ENCODE measurements at places on chromosomes 3 and 15.

DNA sequence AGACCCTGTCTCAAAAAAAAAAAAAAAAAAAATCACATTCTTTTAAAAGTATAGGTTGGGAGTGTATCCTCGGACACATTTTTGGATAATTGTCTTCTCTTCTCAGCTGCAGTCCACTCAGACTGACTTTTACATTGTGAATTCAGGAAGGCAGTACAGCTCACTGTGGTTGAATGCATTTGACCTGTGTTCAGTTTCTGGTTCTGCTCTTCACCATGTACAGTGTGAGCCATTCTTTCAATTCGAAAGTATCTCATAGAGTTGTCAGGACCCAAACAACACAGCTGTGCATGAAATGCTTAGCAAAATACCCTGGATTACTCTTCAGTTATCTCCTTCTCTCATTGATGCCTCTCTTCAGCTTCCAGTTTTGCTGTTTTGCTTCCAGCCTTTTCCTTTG, 5.0 kb downstream of the CMTM8 start:
- no peak for DNase-seq

DNA sequence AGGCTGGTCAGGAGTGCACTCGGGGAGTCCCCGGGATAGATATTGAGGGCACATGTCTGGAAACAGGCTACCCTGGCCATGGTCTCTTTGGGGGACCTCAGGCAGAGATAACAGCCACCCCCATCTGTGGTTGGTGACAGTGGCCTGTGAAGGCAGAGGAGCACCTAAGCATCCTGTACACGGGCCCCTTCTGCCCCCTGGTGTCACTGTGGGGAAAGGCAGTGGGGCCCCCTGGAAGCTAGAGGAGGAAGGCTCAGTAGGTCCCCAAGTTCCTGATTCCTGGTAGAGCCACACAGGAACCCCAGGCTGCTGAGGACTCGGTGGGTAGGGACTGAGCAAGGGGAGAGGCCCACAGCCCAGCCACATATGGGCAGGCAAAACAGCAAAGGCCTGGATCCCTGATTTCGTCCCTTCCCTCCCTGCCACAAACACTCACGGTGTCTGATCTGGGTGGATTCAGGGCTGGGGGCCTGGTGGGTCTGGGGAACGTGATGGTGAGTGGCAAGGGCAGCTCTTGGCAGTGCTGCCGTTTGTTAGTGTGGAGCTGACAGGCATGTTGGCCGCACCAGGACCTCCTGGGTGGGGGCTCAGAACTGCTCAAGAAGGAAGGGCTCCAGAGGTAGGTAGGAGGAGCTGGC, 14.1 kb upstream of the CXCR6 start:
- DNase-seq: peak; percentile 71

- DNase-seq: no peak
These were observed 202.8 kb downstream of the CADM2 start for GRCh38 chr3:85161544-85161943.

DNA sequence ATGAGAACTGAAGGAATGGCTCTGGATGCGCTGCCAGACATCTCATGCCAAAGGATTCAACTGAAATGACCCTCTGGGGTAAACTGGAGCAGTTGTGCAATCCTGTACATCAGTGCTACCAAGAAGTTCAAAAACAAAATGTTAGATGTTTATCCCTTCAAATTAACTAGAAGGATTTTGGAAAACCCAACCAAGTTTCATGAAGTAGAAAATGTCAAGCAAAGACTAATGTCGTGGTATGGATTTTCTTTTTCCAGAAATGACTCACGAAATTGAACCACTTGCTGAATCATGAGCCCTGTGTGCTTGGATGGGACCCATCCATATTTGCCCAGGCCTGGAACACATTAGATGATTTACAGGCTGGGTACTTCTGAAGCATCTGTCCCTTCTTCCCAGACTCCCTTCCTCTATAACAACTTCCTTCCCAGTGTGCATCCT, 101.6 kb downstream of the LRTM1 start:
- no peak for DNase-seq

DNA sequence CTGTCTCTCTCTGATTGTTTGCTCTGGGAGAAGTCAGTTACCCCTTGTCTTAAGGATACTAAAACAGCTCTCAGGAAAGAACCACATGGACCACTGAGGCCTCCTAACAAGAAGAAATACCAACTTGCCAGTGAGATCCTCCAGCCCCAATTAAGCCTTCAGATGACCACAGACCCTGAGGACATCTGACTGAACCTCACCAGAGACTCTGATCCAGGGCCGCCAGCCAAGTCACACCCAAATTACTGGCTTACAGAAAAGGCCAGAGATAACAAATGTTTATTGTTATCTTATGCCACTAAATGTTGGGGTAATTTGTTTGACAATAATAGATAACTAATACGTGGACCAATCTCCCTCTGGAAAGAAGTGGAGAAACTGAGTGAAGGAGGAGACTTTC, 40.2 kb downstream of the SLC12A8 start:
- no peak for DNase-seq

GRCh38 chr15:68506071-68506470, 72.7 kb upstream of the CORO2B start:
- DNase-seq: no peak

GRCh38 chr15:58880320-58880719, 53.2 kb downstream of the SLTM start:
- DNase-seq: no peak

GRCh38 chr3:53715815-53716483, 130.3 kb downstream of the CHDH start:
- DNase-seq: no peak

DNA sequence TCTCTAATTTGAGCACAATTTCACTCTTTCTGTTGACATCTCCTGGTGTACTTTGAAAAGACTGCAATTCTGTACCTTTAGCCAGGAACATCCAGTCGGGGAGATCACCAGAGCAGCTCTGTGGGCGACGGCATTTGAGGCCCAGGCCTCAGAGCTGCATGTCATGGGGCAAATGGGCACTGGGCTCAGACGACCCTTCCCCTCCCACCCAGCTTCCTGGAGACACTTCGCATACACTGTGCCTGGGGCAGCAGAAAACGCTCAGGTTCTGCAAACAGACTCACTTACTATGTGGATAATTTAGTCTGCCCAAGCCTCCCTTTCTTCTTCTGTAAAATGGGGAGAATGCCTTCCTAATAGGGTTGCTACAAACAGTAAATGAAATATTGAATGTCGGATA, 96.9 kb downstream of the HMG20A start:
- DNase-seq: no peak

DNA sequence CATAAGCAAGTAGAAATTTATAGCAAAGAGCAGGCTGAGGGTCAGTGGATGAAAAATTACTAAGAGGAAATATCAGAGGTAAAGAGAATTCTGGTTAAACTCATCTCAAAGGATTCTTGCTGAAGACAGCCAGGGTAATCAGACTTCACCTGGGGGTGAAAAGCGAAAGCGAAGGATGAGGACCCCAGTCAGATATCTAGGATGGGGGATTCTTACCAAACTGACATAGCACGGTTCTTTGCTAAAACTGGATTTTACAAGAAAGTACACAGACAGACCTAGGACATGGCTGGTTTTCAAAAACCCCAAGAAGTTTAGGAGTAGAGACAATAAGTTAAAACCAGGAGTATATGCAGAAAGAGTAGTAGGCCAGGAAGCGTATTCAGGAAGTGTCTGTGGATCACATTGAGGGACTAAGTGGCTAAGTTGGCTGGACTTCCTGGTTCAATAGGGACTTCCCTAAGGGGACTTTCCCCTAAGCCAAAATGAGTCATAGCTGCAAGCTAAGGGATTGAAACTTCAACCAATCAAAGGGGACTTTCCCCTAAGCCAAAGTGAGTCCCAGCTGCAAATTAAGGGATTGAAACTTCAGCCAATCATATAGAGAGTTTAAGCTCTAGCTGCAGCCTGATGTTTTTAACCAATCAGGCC, 2.4 kb upstream of the CFAP91 start:
- DNase-seq: no peak

- no peak for DNase-seq
These were observed 132.8 kb downstream of the OSBPL10 start for GRCh38 chr3:31848163-31848818.

DNA sequence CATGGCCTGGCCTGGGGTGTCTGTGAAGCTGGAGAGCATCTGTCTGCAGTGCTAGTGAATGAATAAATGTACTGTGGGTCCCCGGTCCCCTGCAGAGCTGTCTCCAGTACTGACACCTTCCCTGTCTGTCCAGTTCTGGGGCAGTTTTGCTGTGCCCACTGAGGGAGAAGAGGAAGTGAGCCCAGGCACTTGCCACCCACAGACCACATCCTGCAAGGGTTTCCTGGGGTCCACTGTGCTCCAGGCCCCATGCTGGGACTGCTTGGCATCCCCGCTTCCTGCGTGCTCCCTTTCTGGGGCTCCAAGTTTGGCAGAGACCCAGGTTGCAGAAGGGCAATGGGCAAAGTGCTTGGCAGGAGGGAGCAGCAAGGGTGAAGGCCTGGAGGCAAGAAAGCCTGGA, 4.9 kb upstream of the SLC6A6 start:
- DNase-seq: no peak

DNA sequence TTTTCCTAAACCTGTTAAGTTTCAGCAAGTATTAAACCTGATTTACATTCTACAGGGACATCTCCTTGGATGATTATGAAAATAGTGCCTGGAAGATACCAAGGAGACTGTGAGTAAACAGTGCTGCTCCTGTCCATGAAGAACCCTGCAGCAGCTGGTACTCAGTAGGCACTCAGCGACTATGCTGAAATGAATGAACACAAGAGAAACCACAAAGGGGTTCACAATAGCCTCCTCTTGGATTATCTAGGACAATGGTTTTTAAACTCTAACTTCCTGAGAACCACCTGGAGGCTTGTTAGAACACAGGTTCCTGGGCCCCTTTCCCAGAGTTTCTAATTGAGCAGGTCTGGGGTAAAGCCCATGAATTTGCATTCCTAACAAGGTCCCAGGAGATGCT, 488.4 kb upstream of the UBE2E2 start:
- DNase-seq: no peak

- DNase-seq: no peak
These were observed 369.8 kb downstream of the TBC1D5 start for GRCh38 chr3:17372362-17373210.

- no peak for DNase-seq
These were observed 112.8 kb upstream of the TMEM108 start for GRCh38 chr3:132925256-132925930.

DNA sequence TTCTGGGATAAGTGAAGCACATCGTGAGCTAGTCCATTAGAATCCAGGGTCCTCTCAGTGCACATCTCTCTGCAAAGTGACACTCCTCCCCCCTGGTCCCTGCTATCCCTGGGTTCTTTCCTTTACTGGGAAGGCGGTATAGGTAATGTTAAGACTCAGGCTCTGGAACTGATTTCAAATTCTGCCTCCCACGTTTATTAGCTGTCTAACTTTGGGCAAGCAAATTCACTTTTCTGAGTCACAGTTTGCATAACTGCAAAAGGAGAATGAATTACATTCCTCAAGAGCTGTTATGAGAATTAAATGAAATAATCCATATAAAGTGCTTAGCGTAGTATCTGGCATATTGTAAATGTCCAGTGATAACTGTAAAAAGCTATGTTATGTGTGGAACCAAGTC, 168.1 kb upstream of the LRRN1 start:
- DNase-seq: no peak

- DNase-seq: no peak
These were observed 625.8 kb downstream of the TAFA4 start for GRCh38 chr3:68306571-68306970.

DNA sequence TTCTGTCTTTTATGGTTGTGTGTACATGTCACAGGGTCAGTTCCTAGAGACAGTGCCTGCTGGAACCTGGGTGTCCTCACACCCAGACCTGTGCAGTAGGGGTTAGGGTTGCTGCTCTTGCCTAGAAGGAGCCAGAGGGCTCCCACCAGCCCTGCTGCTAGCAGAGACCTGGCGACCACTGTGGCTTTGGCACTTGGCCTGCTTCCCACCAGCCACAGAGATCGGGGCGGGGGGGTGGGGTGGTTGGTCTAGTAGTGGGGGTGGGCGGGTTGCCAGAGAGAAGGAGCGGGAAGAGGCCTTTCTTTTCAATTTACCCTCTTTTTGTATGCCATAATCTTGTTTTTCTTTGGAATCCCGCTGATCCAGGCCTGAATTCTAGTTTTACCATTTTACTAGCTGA, 29.4 kb downstream of the EEFSEC start:
- no peak for DNase-seq

GRCh38 chr3:190356246-190356645, 31.7 kb upstream of the CLDN16 start:
- no peak for DNase-seq

GRCh38 chr15:60362321-60363086, 35.3 kb downstream of the ANXA2 start:
- DNase-seq: peak; percentile 5

DNA sequence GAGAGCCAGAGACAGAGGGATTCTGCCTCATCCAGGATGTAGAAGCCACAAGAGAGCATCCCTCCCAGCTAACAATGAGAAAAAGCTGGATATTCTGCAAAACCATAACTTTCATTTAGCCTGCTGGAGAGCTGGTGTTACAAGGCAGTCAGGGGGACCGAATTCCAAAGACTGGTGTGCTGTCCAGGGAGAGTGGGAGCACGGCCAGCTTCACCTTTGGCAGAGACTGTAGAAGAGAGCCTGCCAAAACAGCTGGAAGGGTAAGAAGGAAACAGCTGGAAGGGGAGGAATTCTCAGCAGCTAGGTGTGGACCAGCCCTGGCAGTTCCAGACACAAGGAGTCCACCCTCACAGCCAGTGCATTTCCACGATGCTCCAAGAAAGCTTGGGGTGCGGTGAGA, 109.9 kb upstream of the LINGO1 start:
- DNase-seq: no peak

DNA sequence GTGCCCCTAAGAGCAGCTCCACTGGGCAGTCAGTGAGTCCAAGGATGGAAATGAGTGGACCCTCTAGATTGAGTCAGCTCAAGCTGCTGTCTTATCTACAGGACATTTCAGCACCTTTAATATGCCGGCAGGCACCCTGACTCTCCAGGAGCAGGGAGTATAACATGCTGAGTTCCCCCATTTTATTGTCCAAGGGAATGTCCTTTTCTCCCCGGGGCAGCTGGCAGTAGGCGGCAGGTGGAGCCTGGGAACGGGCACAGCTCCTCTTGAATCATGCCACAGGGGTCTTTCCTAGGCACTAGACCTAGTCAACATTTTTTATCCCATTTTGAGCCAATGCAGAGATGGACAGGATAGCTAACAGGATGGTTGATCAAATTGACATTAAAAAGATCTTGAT, 14.8 kb downstream of the WNT7A start:
- DNase-seq: no peak

DNA sequence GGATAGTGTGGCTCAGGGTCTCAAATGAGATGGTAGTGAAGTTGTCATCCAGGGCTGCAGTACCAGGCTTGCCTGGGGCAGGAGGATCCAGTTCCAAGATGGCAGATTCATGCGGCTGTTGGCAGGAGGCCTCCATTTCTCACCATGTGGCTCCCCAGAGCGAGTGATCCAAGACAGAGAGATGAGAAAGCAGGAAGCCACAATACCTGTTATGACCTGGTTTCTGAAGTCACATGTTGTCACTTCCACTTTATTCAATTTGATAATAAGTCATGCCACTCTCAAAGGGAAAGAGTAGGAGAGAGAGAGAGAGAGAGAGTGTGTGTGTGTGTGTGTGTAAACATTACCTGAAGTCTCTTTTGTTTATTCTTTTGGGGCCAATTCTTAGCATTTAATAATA, 30.1 kb downstream of the TMOD2 start:
- DNase-seq: no peak

All from stimulated activated CD4-positive, alpha-beta T cell treated with anti-CD3 and anti-CD28 coated beads, Interleukin-4, amount 100 ng/mL, for 1 hour (primary cell).